ENCODE measurements at places on chromosomes 5 and 9.

DNA sequence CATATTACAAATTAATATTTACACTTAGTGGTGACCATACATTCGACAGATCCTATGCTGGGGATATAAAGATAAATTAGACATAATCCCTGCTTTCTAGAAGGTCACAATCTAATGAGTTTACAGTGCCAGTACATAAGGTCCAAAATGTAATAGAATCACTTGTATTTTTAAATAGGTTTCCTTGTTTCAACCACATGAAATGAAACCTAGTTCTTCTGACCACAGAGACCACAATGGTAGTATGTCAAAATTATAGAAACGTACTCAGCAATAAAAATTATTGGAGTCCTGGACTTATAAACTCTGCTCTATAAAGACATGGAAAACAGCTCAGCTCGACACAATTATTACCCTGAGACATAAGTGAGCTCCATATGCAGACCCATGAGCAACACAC lies 444.3 kb downstream of the SPOCK1 start:
- DNase-seq, result no peak

DNA sequence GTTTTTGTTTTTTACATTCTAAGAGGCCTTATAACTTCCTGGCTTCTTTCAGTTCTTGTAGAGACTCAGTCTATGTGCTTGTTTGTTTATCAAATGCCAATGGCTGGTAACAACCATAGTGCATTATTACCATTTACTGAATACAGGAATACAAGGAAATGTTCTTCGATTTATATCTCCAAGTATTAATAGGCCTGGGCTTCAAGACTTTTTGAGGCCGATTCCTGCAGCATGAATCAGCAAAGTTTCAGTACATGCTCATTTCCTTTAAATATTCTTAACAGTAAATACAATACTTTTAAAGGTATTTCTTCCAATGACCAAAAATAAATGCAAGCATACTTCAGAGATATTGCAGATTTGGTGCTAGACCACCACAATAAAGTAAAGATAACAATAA lies 535.3 kb downstream of the EFNA5 start:
- no peak for DNase-seq

- no peak for DNase-seq
Observed at GRCh38 chr9:2876726-2877125, 32.8 kb upstream of the PUM3 start.

DNA sequence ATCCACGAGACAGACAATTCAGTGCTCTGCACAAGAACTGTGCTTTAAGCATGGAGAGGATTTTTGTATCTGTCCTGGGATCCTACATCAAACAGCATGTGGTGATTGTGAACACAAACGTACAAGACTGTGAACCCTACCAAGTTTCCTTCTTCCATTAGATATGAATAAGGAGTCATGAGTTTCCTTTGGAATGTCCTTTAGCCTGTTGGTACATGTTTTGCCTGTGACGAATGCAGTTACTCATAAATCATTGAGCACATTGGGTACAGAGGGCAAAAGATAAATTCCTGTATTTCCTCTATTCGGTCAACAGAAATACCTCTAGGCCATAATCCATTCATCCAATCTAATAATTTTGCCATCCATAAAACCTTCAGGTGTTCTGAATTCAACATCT lies 61.5 kb downstream of the FXN start:
- DNase-seq, result peak; percentile 65

DNA sequence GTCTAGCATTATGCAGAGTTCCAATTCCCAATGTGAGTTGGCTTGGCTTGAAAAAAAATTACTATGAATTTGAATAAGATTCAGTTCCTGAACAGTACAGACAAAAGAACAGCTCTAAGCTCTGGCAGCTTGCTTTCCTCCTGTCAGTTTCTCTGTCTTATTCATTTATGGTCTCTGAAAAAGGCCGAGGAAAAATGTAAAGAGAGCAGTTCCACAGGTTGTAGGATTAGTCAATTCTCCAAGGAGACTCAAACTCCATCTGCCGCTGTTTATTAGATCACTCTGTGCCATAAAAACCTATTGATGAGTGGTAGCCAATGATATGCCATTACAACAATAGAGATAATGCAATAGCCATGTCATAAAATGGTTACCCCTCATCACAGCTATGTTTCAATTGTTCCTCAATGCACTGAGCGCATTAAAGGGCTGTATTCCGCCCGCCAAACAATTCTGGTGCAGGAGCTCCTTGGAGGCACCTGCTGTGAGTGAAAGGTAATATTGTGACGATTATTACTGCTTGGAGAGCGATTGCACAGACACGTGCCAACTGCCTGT lies 188.2 kb downstream of the ARRDC3 start:
- no peak for DNase-seq

DNA sequence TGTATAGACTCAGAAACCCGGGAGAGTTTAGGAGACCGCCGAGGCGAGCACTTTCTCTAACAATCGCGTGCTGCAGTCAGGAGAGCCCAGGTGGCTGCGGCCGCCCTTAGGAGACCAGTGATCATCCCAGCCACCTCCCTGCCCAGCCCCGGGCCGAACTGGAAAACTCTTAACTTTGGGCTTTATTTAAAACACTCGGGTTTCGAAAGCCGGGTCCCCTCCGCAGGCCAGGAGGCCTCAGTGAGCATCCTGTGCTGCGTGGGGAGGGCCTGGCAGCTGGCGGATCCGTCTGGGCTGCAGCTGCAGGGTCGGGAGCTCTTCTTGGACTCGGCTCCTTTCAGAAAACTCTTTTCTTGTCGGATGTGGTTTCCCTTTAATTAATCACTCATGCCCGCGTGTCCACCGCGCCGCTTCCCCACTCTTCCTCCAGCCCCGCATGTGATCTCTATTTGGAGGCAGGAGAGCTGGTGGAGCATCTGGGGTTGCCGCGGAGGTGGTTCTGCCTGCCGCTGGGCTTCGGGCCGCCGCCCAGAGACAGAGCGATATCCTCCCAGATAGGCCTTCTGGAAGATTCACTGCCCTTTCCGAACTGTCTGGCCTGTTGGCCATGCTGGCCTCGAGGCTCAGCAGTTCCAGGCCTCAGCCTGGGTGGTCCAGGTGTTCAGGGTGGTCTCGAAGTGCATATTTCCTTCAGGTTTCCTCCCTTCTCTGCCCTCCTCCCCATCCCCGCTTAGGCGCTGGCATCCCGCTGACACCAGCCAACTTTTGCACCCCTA lies 59.5 kb downstream of the TMEM174 start:
- no peak for DNase-seq

GRCh38 chr5:474840-475661 lies 32.1 kb downstream of the EXOC3 start:
- no peak for DNase-seq

DNA sequence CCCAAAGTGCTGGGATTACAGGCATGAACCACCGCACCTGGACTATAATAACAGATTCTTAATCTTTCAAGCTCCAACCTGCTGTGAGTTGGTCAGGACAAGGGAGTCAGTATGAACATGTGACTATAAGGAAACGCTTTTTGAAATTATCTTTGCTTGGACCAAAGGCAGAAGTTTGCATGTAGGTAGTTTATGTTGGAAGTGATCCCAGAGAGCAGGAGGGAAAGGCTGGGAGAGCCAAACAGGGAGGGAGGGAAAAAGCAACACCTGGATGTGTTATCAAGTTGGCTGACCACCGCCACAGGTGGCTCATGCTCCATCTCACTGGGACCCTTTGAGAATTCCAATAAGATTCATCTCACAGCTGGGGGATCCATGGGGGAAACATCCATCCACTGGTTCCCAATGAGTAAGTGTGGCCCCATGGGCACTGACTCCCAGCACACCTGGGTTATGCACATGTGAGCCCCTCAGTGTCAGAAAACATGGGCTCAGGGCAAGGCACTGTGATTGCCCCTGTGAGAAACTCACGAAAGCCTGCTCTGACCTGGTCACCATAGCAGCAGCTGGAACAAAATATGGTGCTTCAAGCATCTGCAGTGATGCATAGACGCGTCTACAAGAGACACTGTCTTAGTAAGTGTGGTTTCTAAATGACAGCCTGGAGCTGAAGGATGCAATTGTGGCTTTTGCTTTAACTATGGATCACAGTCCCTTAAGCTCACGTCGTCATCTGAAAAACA lies 62.1 kb downstream of the ARSB start:
- no peak for DNase-seq

DNA sequence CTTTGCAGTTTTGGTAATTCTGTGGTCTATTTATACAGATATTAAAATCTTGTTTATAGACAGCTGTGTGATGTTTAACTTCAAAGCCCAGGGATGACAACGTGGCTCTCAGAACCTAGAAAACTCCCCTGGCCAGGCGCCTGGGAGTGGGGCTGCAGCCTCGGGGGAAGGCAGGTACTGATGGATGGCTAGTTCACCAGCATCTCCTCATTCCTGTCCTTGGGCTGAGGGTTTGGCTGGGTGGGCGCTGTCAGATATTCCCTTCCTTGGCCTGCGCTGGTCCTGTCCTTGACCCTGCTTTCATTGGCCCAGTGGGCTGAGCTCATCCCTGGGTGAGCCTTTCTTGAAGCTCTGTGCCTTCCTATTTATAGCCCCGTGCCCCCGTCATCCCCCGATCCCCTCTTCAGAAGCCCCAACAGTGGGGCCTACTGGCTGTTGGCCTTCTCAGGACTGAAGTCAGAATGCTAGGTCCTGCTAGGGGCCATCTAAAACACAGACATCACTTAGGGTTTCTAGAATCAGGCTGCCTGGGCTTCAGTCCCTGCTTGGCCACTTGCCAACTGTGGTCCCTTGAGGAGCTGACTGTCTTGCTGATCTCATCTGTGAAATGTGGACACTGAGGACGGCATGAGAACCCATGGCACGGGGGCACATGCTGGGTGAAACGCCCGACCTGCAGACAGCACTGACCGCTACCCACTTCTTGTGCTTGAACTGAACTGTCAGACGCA lies 20.9 kb downstream of the SH3GLB2 start:
- DNase-seq, result no peak

- no peak for DNase-seq
Observed at GRCh38 chr5:173420108-173420507, 91.9 kb upstream of the STC2 start.

DNA sequence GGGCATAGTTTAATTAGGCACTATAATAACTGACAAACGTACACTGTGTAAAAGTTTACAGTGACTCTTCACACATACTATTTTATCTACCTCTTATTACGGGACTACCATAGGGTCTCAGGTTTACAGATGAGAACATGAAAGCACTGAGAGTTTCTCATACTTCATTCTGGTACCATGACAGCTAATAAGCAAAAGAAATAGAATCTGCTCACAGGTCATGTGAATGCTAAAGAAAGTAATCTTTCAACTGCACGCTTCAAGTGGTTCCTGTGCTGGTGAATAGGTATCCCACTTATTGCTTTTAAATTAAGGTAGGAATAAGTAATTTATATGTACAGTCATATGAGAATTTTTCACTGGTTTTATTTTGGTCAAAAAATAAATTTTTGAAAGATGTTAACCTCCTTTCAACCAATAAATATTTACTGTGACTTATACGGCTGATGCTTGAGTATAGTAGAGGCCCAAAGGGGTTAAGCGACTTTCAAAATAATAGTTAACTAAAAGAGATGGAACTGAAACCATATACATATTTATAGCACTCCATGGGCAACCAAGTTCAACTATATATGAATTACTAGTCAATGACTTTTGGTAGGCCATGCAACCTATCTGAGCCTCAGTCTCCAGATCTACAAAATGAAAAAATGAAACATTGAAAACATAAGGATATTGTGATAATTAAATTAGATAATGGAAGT lies 8.1 kb downstream of the CDKN2A start:
- DNase-seq, result no peak

GRCh38 chr5:61881821-61882487 lies 424.1 kb upstream of the KIF2A start:
- DNase-seq, result no peak

- DNase-seq, result no peak
Observed at GRCh38 chr9:120872791-120873502, 4.0 kb downstream of the PHF19 start.

- no peak for DNase-seq
Observed at GRCh38 chr5:58094031-58094430, 365.9 kb downstream of the PLK2 start.

- no peak for DNase-seq
Observed at GRCh38 chr5:81207009-81207408, 26.1 kb upstream of the CKMT2 start.

DNA sequence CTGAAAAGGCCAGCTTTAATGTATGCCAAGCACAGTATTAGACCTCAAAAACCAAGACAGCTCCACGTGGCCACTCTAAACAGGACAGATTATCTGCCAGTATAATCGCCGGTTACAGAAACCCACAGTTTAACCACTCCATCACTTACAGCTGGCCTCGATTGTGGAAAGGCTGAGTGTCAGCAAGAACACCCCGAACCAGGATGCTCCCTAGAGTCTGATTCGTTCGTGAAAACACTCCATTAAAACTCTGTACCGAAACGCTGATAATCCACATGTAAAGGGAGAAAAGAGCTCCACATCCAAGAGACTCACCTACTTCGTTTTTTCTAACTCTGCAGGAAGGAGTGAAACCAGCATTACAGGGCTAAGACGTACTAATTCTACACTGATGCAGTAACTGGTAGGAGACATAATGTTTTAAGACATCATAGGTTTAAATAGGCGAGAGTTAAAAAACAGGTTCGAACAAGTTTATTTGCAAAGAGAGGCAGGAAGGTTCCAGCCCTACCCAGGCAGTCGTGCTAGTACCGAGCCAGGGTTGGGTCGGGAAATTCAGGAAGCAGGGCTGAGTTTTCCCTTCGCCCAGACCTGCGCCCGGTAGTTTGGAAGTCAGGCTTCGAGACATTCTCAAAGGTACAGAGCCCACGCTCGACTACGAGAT lies 949 bp downstream of the SERINC5 start:
- DNase-seq, result peak; percentile 42

DNA sequence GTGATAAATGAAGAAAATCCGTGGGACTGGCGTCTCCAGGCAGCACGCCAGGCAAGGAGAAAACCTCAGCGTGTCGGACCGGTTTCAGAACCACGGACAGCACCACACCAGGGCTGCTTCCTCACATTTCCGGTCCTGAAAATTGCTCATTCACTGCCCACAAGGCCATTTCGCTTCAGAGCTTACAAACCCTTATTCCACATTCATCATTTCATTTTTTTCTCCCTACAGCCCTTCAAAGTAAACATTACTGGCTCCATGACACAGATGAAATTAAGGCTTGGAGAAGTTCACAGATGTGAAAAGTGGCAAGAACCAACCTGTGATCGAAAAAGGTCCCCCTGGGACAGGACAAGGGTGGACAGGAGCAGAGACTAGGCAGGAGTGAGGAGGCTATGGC lies 1.5 kb upstream of the GPRIN1 start:
- DNase-seq, result peak; percentile 76

DNA sequence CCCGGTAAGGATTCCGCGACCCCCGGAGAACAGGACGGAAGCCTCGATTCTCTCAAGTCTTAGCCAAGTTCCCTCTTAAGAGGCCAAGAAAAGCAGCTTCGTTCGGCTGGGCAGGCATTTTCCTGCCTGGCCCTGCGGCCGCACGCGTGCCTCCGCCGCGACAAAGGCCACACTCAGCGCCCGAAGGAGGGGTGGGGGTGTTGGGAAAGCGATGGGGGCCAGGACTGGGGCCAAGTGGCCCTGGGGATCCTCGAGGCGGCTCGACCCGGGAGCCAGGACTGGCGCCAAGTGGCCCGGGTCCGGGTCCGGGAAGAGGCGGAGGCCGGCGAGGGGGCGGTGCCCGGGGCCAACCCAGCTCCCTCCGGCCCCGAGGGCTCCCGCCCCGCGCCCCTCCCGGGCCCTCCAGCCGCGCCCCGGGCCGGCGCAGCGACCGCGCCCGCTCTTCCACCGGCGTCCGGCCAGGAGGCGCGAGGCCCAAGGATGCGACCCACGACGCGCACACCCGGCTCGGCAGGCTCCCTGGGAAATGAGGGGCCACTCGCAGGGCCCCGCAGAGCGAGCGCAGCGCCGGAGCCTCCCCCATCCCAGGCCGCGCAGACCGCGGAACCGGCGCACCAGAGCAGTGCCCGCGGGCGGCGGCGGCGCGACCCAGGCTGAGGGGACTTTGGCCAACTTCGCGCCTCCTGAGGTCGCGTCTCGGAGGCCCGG lies 756 bp downstream of the VAV2 start:
- DNase-seq, result no peak

Data from H54 (cell line).